ENCODE measurements at places on chromosomes 4 and X.

DNA sequence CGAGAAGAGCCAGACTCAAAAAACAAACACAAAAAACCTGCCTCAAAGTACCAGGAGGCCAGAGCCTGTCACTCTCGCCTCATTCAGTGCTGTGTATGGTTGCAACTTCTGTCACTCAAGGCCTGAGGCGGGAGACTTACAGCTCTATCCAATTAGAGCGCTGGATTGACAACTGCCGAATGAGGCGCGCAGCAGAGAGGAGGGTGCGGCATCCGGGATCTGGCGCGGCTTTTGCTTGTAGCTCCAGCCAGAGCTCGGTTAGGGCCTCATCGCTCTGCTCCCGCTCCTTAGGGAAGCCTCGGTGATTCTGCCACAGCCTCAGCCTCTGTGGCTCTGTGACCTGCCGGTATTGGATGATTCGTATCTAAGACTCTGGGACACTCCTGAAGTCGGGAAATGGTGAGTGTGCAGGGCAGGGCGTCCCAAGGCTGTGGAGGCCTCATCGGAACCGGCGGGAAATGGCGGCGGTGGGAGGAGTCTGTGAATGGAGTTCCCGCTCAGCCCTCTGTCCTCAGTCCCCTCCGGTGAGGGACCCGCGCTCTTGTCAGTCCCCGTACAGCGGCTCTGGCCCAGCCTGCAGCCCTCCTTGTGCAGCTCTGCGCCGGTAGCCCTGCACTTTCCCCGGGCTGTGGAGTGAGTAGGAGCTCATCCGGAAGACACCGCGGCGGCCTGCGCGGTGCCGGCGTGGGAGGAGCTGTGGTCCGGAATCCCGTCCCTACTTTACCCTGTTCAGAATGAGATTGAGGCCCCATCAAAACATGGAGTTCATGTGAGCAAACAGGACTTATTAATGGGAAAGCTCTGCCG is at the start of gene ZNF718:
Gene ZNF718, plus strand, starts transcription at position 227 of the 807 bp plus-strand sequence. Its CDS starts 170 bp downstream, at position 397.
- peak; percentile 85 for DNase-seq

DNA sequence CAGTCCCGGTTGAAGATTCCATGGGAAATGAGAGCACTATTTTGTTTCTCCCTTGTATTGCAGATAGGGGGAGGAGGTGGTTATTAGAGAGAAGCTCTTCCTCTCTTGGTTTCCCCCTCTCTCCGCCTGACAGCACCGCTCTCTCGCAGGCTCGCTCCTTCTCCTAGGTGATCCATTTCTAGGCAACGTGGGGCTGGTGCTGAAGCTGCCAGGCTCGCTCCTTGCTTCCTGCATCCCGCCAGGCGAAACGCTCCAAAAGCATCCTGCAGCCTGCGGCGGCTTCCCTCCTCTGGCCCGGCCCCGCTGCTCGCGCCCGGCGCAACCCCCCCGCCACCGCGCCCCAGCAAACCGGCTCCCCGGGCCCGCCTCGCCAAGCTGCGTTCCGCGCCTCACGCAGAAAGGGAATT is at the start of gene GRID2:
Gene GRID2, plus strand, starts transcription at position 346 of the 407 bp plus-strand sequence.
- no peak for DNase-seq

DNA sequence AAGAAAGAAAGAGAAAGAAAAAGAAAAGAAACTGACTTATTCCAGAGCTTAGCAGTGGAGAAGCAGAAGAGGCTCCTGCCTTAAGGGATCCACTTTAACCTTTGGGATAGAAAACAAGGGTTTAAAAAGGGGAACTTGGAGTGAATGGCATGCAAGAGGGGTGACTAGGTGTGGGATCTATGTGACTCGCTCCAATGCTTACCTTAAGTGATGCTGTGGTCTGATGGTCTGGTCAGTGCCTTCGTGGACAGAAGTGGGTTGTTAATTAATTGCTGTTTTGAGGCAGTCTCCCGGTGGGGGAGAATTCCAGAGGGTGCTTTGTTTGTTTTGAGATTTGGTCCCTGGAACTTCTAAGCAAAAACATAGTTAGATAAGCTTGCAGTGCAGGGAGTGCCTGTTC is 21.1 kb upstream of the RHOXF1 start:
- no peak for DNase-seq

DNA sequence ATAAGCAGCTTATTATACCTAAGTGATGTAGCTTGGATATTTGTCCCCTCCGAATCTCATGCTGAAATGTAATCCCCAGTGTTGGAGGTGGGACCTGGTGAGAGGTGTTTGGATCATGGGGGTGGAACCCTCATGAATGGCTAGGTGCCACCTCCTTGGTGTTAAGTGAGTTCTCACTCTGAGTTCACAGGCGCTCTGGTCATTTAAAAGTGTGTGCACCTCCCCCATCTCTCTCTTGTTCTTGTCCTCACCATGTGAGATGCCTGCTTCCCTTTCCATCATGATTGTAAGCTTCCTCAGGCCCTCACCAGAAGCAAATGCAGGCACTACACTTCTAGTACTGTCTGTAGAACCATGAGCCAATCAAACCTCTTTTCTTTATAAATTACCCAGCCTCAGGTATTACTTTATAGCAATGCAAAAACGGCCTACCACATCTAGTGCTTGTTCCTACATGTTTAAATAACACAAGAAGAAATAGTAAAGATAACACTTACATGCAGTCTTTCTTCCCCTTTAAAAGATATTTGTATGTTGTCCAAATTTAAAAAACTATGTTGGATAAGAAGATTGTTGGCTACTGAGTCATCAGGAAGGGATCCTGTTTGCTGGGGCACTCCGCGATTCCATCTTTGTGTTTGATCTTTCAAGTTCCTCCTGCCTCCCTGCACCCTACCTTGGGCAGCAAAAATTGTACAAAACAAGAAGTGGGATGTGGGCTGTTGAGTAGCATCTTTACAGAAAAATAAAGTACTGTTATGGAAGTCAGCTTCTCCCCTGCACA is 29.7 kb downstream of the PPP1R2C start:
- DNase-seq, result no peak

DNA sequence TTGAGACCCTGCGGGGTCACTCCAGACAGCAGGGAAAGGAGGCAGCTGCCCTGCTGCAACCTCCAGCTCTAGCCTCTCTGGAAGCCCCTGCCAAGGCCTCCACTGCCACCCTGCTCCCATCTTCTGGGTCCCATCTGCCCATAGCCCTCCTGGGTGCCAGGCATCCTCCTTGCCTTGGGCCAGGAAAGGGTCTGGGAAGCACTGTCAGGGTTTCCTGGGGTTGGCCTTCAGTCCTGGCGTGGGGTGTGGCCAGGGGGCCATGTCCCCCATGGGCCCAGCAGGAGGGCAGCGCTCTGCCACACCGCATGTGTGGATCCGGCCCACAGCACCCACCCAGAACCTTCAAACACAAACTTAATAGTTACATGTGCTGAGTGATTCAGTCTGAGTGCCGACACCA is 3.4 kb upstream of the CPLX1 start:
- no peak for DNase-seq

DNA sequence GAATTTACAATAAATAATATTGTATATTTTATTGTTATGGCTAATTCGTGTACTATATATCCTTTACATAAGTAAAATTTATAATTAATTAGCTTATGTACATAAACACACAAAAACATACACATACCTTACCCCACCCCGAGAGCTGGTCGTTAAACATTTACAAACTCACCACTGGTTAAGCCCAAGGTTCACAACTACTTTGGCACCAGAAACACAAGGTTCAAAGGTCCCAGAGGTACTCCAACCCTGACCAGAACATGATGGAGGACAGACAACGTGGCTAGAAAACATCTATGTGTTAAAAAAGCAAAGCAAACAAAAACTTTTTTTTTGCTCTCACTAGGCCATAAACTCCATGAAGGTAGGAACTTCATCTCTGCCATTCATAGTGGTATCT is 37.7 kb downstream of the SLC25A5 start:
- no peak for DNase-seq

DNA sequence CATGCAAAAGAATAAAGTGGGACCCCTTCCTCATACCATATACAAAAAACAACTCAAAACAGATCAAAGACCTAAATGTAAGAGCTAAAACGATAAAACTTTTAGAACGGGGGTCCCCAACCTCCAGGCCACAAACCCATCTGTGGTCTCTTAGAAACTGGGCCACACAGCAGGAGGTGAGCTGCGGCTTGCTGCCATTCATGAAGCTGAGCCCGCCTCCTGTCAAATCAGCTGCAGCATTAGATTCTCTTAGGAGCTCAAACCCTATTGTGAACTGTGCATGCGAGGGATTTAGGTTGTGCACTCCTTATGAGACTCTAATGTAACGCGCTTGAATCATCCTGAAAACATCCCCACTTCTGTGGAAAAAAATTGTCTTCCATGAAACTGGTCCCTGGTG is 7.0 kb upstream of the GATA1 start:
- DNase-seq, result no peak

DNA sequence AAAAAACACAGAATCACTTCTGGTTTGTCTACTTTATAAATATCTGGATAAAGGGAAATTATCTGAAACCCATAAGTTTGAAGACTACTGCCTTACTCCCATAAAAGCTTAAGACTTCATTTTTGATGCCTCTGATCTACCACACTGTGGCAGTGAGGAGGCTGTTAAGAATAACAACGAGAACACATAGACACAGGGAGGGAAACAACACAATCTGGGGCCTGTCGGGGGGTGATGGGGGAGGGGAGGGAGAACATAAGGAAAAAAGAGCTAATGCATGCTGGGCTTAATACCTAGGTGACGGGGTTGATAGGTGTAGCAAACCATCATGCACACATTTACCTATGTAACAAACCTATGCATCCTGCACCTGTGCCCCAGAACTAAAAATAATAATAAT is 573.7 kb downstream of the GBA3 start:
- no peak for DNase-seq

- no peak for DNase-seq
These were observed 89.9 kb downstream of the FTHL17 start for GRCh38 chrX:30981968-30982367.

Data from stimulated activated CD4-positive, alpha-beta T cell treated with anti-CD3 and anti-CD28 coated beads, Interleukin-2, amount 100 ng/mL, for 4 hours (primary cell).